Melanocyte of skin (primary cell): ENCODE measurements at places on chromosomes 6 and 20. TPM values are rescaled to one million over a fixed set of nuclear protein-coding genes. Genes with fewer than 3 reads are reported as not detected.

PACRG gene
- total RNA-seq = 0.34 TPM in 1 of 2 replicates, not detected in the other

XKR7 gene
- total RNA-seq = not detected in 2 replicates

CRISP3 gene
- total RNA-seq = not detected in 2 replicates

DSP gene
- 1.0 and 1.1 TPM in 2 replicates for total RNA-seq

MCM8 gene
- total RNA-seq = 21.0 and 21.6 TPM in 2 replicates
